ENCODE measurements at places on chromosomes 11 and 22. TPM values are rescaled to one million over a fixed set of nuclear protein-coding genes. Genes with fewer than 3 reads are reported as not detected.

Gene C22orf31
- total RNA-seq: not detected

Gene OR2D2
- not detected for total RNA-seq

Gene EEF1G
- 1,344 TPM for total RNA-seq

Gene IFITM1
- 82.4 TPM for total RNA-seq

Gene HEPN1
- total RNA-seq: not detected

Gene BIK
- not detected for total RNA-seq

Gene MOV10L1
- total RNA-seq: 5.6 TPM

Gene OR8H3
- not detected for total RNA-seq

Gene MYO7A
- 8.0 TPM for total RNA-seq

Gene FIBIN
- 32.1 TPM for total RNA-seq

Gene TSSK2
- not detected for total RNA-seq
